Urinary bladder (tissue), 4 donors: ENCODE measurements at places on chromosomes 4 and X. TPM values are rescaled to one million over a fixed set of nuclear protein-coding genes. Genes with fewer than 3 reads are reported as not detected.
A peak's percentile ranks its signal among the peaks of the same experiment; 100 is the strongest.

DNA sequence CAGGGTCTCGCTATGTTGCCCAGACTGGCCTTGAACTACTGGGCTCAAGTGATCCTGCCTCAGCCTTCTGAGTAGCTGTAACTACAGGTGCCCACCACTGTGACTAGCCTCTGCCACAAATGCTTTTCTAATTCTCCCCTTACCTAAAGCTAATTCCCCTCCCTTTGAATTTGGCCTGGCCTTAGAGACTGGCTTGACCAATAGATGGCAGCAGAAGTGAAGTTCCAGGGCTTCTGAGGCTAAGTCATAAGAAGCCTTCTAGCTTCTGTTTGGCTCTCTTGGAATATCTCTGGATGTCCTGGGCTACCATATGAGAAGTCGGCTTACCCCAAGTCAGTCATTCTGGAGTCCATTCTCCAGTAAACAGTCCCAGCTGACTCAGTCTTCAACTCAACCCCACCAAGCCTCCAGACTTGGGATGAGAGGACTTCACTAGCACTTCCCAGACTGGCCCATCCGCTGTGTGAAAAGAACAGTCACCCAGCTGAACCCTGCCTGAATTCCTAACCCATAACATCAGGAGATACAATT, 61.0 kb downstream of the HPRT1 start:
- no peak for DNase-seq

ETDA gene
- polyA plus RNA-seq = not detected

DNA sequence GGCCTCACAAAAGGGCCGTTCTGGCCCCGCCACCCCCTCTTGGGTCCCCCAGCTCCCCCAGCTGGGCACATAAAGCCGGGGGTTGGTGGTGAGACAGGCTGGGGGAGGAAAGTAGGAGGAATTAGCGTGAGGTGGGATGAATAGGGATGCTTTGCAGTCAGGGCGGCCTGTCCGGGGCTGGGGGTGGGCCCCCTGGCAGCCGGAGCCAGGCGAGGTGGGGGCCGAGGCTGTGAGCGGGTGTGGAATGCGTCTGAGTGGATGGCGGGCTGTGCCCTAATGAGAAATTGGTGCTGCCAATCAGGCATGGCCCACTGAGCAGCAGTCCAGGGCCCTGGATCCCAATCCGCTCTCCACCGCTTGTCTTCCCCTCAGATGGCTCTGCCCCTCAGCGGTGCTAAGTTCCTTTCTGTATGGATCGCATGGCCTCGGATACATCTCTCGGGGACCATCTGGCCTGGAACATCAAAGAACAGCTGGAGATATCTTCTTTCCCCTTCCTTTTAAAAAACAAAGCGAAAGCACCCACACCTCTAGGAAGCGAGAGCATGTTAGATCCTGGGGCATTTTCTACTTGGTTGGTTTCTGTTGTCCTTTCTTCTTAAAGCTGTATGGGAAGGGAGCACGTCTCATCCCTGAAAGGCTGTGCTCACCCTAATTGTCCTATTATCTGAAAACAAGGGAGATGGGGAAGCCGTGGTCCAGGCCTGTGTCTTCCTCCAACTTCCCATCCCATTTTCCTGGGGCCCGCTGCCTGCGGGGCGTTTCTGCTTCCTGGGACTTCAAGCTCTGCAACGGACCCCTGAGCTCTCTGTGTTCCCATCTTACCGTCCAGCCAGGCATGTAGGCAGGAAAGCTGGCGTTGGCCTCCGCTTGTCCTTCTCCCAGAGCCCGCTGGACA, 106.9 kb downstream of the SORCS2 start:
- DNase-seq = no peak

CCDC120 gene
- polyA plus RNA-seq = 4.5 TPM

PRRG1 gene
- 6.9 TPM for polyA plus RNA-seq

AMER1 gene
- 3.6 TPM for polyA plus RNA-seq

EPGN gene
- 0.77 TPM for polyA plus RNA-seq

GRCh38 chr4:91113130-91113706, 986.0 kb downstream of the CCSER1 start:
- no peak for DNase-seq

GRCh38 chr4:3320361-3321023, 27.7 kb downstream of the RGS12 start:
- no peak for DNase-seq

- DNase-seq = peak; percentile 18
Measured at GRCh38 chrX:135295238-135295943, 13.9 kb upstream of the ETDC start.

GRCh38 chr4:6426571-6427438, 45.6 kb downstream of the PPP2R2C start:
- no peak for DNase-seq
